Effector memory CD4-positive, alpha-beta T cell (primary cell): ENCODE measurements at places on chromosomes 5 and 9.

GRCh38 chr5:172906436-172906835, 52.8 kb upstream of the RPL26L1 start:
- no peak for DNase-seq

- no peak for DNase-seq
Observed at GRCh38 chr5:122882831-122883230, 37.4 kb downstream of the SNX24 start.

DNA sequence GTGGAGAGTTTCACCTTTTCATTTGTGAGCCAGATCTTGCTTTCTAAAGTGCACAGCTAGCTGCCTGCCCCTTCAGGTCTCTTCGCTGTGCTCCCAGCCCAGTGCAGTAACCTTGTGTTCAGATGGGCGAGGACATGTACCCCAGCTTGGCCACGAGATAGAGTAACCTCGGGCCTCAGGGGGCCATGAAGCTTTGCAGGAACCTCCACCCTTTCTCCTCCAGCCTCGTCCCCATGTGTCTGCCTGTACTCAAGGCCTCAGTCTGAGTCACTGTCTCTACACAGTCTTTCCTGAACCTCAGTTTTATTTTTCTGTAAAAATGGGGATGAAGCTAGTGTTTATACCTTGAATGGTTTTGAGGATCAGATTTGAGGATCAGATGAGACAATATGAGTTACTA, 37.9 kb downstream of the ERGIC1 start:
- DNase-seq, result no peak

DNA sequence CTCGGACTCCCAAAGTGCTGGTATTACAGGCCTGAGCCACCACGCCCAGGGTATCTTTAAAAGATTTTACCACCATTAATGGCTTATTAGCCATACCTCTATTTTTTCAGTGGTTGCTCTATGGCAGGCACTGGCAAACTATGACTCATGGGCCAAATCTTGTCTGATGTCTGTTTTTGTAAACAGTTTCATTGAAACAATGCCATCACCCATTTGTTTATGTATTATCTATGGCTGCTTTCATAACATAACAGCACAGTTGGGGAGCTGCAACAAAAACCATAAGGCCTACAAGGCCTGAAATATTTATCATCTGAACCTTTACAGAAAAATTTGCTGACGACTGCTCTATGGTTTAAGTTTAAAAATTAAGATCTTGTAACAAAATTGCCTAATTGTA, 66.8 kb downstream of the SLC38A9 start:
- no peak for DNase-seq

GRCh38 chr5:172985596-172985995, 2.0 kb downstream of the ATP6V0E1 start:
- DNase-seq, result no peak

GRCh38 chr5:137113161-137113560, 386.0 kb downstream of the SPOCK1 start:
- DNase-seq, result no peak

DNA sequence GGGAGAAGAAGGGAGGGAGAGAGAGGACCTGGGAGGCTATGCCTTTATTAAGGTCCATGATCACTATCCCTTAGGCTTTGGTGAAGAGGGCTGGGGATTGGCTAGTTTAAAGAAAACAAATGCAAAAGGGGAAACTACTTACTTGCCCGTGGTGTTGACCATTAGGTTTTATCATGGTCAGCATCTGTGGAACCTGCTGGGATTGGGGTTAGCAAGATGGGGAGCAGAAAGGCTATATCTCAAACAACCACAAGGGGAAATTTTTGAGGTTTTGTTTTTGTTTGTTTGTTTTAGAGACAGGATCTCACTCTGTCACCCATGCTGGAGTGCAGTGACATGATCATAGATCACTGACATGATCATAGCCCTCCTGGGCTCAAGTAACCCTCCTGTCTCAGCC, 9.0 kb upstream of the RAD23B start:
- DNase-seq, result no peak
